ENCODE measurements at places on chromosomes 1 and 21.
A peak's percentile ranks its signal among the peaks of the same experiment; 100 is the strongest.

DNA sequence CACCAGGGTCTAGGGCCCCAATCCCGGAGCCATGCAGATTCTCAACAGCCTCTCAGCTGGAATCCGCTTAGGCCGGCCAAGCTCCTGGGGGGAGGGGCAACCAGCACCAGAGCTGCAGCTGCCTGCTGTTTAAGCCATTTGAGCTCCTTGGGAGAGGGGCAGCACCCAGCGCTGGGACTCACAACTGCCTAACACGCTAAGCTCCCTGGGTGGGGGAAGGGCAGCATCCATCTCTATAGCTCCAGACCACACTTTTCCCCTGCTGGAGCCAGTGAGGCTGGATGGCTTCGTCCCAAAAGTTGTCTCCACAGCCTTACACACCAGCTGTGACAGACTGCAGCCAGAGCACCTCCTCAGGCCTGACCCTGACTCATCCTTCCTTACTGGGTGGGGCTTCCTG, 6.9 kb upstream of the PTGFR start:
- no peak for DNase-seq

- DNase-seq, result no peak
These were observed 3.6 kb upstream of the KIAA2013 start for GRCh38 chr1:11929849-11930248.

- DNase-seq, result no peak
These were observed 108.1 kb downstream of the C1orf21 start for GRCh38 chr1:184494929-184495328.

DNA sequence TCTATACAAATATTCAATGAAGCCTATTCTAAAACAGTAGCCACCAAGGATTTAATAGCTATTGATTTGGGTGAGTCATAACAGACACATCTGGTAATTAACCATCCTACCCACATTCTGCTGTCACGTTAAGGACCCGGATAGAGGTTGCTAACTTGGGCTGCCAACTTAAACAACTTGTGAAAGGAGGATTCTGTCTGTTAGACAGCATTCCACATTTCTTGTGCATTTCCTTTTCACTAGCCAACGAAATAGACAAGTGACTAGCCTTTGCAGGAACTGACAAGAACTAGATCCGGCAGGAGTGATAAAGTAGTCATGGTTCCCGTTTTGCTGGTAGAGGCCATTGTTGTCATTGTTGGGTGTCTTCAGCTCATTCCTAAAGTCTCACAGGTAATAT, 9.5 kb downstream of the DSCAM start:
- DNase-seq, result no peak

DNA sequence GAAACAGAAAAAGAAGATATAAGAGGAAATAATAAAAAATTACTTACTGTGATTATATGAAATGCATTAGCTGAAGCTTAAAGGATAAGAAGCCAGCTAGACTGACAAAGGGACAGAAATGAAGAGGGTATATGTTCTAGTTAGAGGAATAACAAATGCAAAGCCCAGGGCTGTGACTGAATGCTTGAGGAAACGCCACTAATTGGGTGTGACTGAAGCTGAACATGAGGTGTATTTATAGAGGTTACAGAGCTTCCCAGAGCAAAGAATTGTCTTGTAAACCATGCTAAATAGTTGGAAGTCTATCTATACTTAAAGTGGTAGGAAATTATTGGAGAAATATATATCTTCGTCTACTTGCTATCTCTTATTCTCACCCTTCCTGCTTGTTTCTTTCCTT, 77.7 kb upstream of the PLPPR5 start:
- DNase-seq, result no peak

GRCh38 chr1:6245869-6246496, 2.0 kb downstream of the HES3 start:
- DNase-seq, result peak; percentile 69

- no peak for DNase-seq
These were observed 286.1 kb downstream of the KIF26B start for GRCh38 chr1:245440922-245441321.

DNA sequence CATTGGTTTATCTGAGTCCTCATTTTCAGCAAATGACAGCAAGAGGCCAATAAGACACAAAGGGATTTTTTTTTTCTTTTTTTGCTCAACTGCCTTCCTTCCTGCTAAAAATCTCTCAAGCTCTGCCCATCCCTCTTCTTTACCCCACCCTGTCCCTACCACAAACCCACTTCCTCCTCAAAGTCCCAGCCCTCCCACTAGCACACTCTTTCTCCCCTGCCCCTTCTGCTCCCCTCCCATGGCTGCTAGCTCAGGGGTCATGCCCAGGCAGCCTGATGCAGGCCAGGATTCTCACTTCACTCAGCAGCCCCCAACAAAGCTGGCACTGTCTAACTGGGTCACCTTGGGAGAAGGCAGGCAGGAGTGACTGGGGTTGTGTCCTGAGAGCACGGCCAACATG, 28.8 kb upstream of the PPP2R5A start:
- DNase-seq, result no peak

- DNase-seq, result no peak
These were observed 102.7 kb downstream of the RASAL2 start for GRCh38 chr1:178196631-178197030.

DNA sequence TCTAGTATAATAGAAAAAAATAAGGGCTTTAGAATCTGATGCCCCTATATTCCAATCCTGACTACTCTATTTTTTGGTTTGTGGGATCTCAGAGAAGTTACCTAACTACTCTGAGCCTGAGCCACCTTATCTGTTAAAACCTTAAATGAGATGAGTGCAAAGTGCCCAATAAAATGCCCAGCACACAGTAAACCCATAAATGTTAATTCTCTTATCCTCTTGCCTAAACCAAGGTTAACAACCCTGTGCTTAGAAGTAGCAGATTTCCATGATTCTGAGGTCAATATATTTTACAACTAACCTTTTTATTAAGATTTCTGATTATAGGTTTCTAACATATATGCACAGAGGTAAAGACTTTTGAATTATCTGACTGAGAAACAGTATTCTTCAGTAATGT, 35.8 kb downstream of the DOCK7 start:
- no peak for DNase-seq

- no peak for DNase-seq
These were observed 13.1 kb upstream of the PSMG1 start for GRCh38 chr21:39196310-39196709.

DNA sequence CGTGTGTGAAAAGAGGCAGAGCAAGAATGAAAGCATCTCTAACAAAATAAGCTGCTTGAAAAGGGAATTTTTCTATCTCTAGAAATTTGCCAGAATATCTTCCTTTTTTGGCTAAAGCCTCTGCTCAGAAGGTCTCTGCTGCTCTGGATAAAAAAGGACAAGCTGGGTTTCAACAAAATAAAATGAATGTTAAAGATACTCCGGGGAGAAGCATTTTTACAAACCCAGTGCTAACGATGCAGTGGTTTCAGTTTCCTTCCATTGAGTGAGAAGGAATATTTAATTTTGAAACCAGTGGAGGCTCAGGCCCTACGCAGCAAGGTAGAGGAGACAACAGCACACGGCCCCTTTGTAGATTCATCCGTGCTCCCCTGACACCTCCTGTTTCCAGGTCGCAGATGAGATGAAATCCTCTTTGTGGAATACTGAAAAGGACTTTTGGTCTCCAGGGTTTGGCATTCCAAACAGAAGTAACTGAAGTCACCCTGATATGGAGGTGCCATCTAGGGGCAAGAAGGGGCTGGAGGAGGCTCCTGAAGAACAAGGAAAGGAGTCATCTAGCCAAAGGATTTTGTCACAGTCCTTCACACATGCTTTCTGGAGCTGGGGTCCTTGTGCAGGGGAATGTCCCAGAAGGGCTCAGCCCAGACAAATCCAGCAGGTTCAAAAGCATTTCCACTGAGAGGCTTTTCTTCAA, 65.7 kb upstream of the SYT6 start:
- DNase-seq, result no peak

- DNase-seq, result no peak
These were observed 29.3 kb upstream of the SELENON start for GRCh38 chr1:25770541-25771220.

All from germinal center (tissue), 1 donor.